NAMALWA (cell line): ENCODE measurements at places on chromosomes 3 and 15.

GRCh38 chr3:170714122-170714521 lies 128.2 kb upstream of the SLC7A14 start:
- DNase-seq, result no peak

GRCh38 chr15:48298914-48299313 lies 32.3 kb upstream of the DUT start:
- DNase-seq, result no peak

- DNase-seq, result no peak
These were observed 56.6 kb downstream of the LRIG1 start for GRCh38 chr3:66444146-66444644.

GRCh38 chr15:86657305-86657704 lies 577.6 kb downstream of the AGBL1 start:
- DNase-seq, result no peak

DNA sequence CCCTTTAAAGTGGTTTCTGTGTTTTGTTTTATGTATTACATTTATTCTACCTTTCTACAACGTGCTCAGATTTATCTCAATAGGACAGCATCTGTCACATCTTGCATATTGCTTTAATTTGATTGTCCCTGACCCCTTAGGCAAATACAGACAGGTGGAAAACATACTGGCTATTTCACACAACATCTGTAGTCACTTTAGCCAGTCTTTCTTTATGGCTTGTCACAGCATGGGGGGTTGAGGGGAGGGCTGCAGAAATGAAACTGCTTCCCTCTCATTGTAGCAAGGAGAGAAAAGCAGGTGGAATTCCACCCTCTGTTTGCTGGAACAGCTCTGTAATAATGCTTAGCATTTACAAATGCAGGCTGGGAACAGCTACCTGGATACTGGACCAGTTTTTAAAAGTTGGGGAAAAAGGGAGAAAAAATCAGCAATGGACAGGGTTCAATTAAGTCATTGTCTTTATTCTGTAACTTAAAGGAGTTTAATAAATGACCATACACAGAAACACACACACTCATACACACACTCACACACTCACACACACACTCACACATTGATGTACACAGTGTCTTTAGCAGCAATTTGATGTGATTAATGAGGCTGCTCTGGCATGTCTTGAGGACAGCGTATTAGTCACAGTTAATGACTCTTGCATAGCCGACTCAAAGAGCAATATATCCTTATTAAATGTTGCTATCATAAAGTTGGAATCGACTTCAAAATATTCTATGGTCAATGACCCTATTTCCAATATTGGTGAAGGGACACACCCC lies 283.7 kb upstream of the GBE1 start:
- no peak for DNase-seq

- no peak for DNase-seq
These were observed 35.1 kb downstream of the HMG20A start for GRCh38 chr15:77455696-77456321.

DNA sequence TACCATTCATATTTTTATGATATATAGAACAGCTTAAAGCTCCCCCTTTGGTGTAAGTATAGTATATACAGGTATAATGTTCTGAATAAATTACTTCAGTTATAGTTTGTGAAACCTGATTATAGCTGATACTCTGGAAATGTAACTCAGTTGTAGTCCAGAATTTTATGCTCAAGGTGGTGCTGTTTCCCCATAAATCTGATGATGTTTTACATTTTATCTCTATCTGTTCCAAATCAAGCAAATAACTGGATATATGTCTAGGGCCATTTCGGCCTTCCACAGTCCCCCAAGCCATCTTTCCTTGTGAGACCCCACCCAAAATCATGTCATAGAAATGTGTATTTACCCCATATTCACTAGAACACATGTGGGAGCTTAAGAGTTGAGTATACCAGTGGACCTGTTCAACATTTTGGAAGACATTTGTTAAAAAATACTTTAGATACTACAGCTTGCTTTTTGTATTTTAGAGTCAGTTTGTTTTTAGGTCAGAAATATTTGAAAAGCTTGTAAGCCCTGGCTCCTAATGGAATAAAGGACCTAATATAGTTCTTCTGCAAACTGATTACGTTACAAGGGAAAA lies 107.1 kb downstream of the ATG7 start:
- DNase-seq, result peak; percentile 66
